Kidney (tissue), 22 donors: ENCODE measurements at places on chromosomes 6 and 20. TPM values are rescaled to one million over a fixed set of nuclear protein-coding genes. Genes with fewer than 3 reads are reported as not detected.

Gene PNPLA1
- 0.19 TPM for total RNA-seq

Gene OR2H1
- not detected for total RNA-seq

Gene SLC22A3
- 6.4 TPM for total RNA-seq

Gene CRISP1
- not detected for total RNA-seq

Gene RING1
- 47.2 TPM for total RNA-seq

Gene EPHA7
- total RNA-seq, result 27.0 TPM

Gene GINS1
- 2.4 TPM for total RNA-seq

Gene RAET1L
- 3.3 TPM for total RNA-seq

Gene PCK1
- 29.7 TPM for total RNA-seq

Gene APOBEC2
- total RNA-seq, result not detected

Gene MOG
- total RNA-seq, result not detected

Gene CCR6
- 0.54 TPM for total RNA-seq

Gene DLL1
- 11.9 TPM for total RNA-seq

Gene DEFB113
- not detected for total RNA-seq

Gene GPR6
- total RNA-seq, result not detected

Gene CPXM1
- total RNA-seq, result 5.2 TPM

Gene HCK
- 24.0 TPM for total RNA-seq
